Activated CD4-positive, alpha-beta T cell treated with anti-CD3 and anti-CD28 coated beads, Interleukin-2, amount 50 U/mL, for 1 hour (primary cell): ENCODE measurements at places on chromosomes 5 and 9.

DNA sequence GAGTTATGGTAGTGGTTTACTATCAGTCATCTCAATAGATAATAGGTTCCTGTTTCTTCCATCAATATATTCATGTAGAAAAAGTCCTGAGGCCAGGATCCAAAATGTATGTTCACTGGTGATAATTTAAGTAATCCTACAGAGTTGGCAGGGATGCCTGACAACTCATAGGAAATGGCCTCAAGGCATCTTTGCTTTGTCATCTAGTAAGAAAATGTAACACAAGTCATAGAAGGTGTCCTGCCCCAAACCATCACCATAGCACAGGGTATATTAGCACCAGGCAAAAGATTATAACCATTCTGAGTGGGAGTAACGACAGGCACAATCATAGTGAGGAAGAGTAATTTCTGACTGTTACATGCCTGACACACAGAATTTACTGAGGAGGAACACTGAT is 257.0 kb downstream of the TMEM167A start:
- no peak for DNase-seq

GRCh38 chr5:73030531-73030930 is 74.7 kb downstream of the FCHO2 start:
- DNase-seq = no peak

DNA sequence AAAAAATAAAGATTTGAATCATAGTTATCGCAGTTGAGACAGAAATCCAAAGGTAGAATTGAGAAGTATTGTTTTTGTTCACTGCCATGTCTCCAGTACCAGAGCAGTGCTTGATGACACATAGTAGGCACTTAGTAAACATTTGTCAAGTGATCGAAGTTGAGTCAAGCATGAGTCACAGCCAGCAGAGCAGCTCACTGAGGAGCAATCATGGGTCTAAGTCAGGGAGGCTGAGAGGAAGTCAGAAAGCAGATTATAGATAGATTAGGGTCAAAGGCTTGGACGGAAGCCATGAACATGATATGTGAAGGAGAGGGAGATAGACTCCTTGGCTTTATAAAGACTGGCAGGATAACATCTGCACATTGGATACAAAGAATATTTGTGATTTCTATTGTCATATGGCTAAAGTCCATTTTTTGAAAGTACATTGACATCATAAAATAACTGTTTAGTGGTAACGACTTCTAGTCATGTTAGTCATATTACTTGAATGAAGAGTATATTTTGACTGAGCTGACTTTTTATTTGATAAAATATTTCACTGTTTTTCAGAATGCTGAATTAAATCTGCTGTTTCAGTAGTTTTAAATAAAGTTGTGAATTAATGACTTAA is 168.5 kb downstream of the RAB3C start:
- no peak for DNase-seq

DNA sequence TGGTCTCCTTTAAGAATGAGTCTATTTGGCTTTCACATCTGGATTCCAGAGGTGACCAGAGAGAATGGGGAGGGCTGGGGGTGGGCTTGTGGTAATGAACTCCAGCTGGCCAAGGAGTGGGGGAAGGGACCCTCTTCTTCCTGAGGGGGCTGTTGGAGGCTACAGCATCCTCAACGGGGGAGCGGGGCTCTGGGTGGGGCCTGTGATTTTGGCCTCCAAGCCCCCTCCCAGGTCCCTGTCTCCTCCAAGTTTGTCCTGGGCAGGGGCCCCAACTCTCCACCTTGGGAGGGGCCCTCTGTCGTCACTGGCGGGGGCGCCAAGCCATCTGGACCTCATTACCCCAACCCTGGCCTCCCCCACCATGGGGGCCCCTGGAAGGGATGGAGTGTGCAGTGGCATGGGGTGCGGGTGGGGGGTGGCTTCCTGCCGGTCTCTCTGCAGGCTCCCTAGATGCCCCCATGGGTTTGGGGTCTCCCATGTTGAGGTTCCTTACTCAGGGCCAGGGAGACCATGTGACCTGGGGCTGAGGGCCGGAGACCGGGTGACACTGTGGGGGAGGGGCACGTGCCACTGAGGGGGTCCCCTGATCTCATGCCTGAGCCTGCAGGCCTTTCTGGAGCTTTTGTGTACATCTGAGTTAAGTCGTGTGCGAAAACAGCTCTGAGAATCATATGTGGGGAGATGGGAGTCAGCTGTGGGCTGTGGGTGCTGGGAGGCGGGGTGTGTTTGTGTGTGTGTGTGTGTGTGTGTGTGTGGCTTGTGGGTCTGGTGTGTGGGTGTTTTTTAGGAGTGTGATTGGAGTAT is 32.4 kb downstream of the GOLGA2 start:
- DNase-seq = no peak

DNA sequence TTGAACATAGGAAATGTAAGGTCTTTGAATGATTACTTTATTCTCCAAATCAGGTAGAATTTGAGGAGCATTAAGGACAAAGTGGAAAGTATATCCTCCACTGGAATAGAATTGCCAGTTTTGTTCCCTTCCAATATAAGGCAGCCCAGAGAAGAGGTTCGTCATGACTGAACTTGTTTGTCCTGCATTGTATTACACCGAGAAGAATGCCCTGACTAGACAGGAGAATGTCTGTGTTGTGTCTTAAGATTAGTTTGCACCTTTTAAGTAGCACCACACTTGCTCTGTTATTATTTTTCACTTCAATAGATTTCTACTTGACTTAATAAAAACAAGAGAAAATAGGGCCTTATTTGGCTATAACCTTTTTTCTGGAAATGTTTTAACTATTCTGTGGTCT is 586.2 kb upstream of the PTGER4 start:
- no peak for DNase-seq

DNA sequence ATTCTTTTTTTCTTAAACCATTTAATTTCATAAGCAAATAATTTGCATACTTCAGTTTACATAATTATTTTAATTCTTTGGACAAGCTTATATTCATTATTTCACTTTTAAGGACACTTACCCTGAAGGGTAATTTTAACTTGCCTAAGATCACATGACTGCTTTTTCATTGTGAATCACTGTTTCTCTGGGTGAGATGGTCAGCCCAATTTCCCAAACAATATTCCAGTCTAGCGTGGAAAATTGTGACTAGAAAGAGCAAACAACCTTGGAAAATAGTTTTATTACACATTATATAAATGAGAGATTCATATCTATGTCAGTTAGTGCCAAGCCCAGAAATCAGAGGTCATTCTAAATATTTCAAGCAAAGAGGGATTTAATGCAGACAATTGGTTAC is 21.4 kb upstream of the JAKMIP2 start:
- no peak for DNase-seq
